AG10803 (cell line): ENCODE measurements at places on chromosomes 2 and 18.

- no peak for DNase-seq
Observed at GRCh38 chr2:235005603-235006259, 53.9 kb downstream of the SH3BP4 start.

GRCh38 chr18:12774982-12775381, 72.1 kb downstream of the PSMG2 start:
- no peak for DNase-seq

GRCh38 chr2:64196963-64197362, 52.7 kb upstream of the PELI1 start:
- no peak for DNase-seq

DNA sequence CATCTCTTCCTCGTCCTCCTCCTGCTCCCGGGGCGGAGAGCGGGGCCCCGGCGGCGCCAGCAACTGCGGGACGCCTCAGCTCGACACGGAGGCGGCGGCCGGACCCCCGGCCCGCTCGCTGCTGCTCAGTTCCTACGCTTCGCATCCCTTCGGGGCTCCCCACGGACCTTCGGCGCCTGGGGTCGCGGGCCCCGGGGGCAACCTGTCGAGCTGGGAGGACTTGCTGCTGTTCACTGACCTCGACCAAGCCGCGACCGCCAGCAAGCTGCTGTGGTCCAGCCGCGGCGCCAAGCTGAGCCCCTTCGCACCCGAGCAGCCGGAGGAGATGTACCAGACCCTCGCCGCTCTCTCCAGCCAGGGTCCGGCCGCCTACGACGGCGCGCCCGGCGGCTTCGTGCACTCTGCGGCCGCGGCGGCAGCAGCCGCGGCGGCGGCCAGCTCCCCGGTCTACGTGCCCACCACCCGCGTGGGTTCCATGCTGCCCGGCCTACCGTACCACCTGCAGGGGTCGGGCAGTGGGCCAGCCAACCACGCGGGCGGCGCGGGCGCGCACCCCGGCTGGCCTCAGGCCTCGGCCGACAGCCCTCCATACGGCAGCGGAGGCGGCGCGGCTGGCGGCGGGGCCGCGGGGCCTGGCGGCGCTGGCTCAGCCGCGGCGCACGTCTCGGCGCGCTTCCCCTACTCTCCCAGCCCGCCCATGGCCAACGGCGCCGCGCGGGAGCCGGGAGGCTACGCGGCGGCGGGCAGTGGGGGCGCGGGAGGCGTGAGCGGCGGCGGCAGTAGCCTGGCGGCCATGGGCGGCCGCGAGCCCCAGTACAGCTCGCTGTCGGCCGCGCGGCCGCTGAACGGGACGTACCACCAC, 2.1 kb downstream of the GATA6 start:
- DNase-seq = no peak

GRCh38 chr2:104687147-104687546, 166.8 kb upstream of the POU3F3 start:
- no peak for DNase-seq

DNA sequence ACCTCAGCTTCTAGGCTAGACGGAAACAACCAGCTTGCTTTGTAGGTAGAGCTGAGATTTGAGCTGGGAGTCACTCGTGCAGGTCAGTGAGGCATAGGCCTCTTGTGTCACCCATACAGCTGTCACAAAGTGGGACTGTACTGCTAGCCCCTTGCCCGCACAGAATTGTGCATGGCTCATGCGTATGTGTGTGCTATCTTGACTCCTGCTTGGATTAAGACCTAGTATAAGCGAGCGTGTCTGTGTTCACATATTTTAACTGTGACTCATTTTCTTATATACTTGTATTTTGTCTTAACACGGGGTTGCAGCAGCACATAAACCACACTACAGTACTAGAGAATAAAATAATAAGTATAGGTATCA, 20.1 kb downstream of the CEP68 start:
- peak; percentile 65 for DNase-seq
